Karpas-422 (cell line): ENCODE measurements at places on chromosomes 7 and 10.

- no peak for DNase-seq
These were observed 53.1 kb upstream of the CHST15 start for GRCh38 chr10:124146483-124146882.

DNA sequence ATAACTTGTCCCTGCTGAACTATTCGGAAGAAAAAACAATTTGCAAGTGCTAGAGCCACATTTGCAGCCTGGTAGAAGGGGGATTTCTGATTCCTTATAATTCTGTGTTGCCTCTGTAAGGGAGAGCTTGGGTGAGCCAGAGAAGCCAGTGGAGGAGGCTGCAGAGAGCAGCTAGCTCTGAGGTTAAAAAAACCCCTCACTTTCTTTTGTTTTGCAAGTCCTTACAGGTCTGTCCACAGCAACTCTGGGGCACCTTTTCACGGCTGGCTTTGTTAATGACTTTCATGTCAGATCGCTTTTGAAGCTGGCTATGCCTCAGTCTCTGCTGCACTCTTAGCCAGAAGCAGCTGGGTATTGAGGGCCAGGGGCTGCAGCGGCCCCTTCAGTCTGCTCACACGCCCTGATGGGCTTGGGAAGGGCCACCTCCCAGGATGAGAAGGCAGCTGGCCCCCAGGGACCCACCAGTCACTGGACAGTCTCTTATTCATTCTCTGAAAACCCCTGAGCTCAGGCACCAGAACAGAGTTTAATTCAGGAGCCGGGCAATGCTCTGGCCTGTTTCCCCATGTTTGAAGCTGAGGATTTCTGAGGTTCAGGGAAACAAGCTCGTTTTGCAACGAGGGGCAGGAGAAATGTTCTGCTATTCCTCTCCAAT, 30.9 kb downstream of the TRIM8 start:
- DNase-seq: no peak

GRCh38 chr7:44155191-44156185, 14.4 kb upstream of the MYL7 start:
- DNase-seq: no peak

GRCh38 chr7:123494193-123494796, 40.1 kb downstream of the IQUB start:
- DNase-seq: peak; percentile 84

DNA sequence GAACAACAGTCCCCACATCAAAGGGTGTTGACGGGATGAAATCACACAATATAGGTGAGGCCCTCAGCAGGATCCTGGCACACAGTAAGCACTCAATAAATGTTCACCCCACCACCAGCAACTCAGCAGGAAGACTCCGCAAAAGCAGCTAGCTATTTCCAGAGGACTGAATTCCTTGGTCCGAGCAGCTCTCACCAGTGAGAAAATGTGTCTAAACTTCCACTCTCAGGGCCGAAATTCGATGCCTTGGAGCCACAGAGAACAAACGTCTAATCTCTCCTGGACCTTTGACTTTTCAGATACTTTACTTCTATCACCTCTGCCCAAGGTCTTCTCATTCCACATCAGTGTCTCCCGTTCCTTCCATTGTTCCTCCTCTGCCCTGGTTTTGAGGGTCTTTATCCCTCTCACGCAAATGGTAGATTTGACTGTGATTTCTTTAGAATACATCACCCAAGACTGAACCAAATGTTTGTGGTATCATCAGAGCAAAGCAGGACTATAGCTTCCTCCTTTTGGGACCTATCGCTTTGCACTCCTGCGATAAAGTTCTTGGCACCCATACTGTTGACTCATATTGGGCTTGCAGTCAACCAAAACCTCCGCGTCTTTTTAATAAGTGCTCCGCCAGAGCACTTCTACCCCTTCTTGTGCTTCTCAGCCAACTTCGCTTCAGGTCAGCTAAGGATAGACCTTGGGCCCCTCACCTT, 903 bp upstream of the NT5C2 start:
- DNase-seq: peak; percentile 47

GRCh38 chr7:130500463-130500862, 8.6 kb downstream of the MEST start:
- no peak for DNase-seq
